ENCODE measurements at places on chromosomes 6 and 20. TPM values are rescaled to one million over a fixed set of nuclear protein-coding genes. Genes with fewer than 3 reads are reported as not detected.

DNA sequence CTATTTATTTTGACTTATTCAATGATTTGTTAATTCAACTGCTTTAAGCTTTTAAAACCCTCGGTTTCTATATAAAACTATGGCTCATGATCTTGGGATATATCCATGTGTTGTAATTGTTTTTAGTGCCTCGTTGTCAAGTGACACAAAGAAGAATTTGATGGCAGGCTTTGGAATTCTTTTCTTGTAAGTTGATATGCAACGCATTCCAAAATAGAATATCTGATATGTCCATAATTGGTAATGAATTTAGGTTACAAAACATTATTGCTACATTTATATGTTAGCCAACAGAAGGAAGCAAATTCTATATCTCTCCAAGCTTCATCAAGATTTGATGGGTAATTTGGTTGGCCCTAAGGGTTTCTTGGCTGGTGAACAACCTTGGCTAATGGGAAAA, 220.4 kb upstream of the RIMS1 start:
- no peak overlapping the region for H3K27ac ChIP-seq
- DNase-seq: no peak
- H3K4me3 ChIP-seq: no peak overlapping the region
- no peaks in the 10 kb centered on the region for H3K36me3 ChIP-seq
- H3K4me1 ChIP-seq: no peaks in the 10 kb centered on the region

Gene MYCT1
- total RNA-seq: 18.4 TPM

DNA sequence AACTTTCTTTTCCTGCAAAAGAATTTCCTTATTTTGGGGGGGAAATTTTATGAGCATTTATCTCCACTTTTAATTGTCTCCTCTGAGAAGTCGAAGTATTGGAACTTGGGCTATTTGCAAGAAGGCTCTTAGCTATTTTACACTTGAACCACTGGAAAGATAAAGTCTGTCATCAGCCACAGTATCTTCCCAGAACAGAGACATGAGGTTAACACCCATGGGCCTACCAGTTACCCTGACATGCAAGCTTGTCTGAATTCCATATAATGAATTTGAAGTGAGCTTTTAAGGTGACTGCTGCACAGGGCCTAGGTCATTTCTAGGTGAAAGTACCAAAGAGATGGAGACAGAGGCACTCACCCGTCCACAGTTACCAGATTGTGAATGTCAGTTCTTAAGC, 193.1 kb downstream of the SIM1 start:
- no peak for DNase-seq
- H3K27me3 ChIP-seq: no peaks in the 10 kb centered on the region
- no peaks in the 10 kb centered on the region for H3K4me1 ChIP-seq
- H3K27ac ChIP-seq: no peak overlapping the region

- peaks cover 48% of the 10 kb centered on the region for H3K36me3 ChIP-seq
- peak overlapping the region; percentile 3 for H3K4me3 ChIP-seq
- no peaks in the 10 kb centered on the region for H3K27me3 ChIP-seq
- peaks cover 20% of the 10 kb centered on the region for H3K4me1 ChIP-seq
Observed at GRCh38 chr6:36683145-36683655, 4.7 kb downstream of the CDKN1A start.

- H3K36me3 ChIP-seq: no peaks in the 10 kb centered on the region
- H3K4me1 ChIP-seq: peaks cover 13% of the 10 kb centered on the region
- H3K27me3 ChIP-seq: no peaks in the 10 kb centered on the region
Observed at GRCh38 chr6:110652520-110652919, 162.7 kb downstream of the CDK19 start.

Gene NMBR
- not detected for total RNA-seq

- H3K4me3 ChIP-seq: no peak overlapping the region
- H3K36me3 ChIP-seq: no peaks in the 10 kb centered on the region
- no peaks in the 10 kb centered on the region for H3K27me3 ChIP-seq
- no peak for DNase-seq
- H3K27ac ChIP-seq: no peak overlapping the region
- H3K4me1 ChIP-seq: no peaks in the 10 kb centered on the region
Observed at GRCh38 chr6:85394853-85395538, 54.9 kb upstream of the NT5E start.

DNA sequence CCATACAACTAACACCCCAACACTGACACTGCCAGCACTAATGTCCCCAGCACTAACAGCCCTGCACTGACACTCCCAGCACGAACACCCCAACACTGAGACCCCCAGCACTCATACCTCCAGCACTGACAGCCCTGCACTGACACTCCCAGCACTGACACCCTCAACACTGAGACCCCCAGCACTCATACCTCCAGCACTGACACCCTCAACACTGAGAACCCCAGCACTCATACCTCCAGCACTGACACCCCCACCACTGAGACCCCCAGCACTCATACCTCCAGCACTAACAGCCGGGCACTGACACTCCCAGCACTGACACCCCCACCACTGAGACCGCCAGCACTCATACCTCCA, 57.2 kb downstream of the ERMARD start:
- no peaks in the 10 kb centered on the region for H3K4me1 ChIP-seq
- DNase-seq: no peak
- no peaks in the 10 kb centered on the region for H3K36me3 ChIP-seq
- peaks cover 4% of the 10 kb centered on the region for H3K27me3 ChIP-seq
- H3K27ac ChIP-seq: no peak overlapping the region
- no peak overlapping the region for H3K4me3 ChIP-seq

- peaks cover 7% of the 10 kb centered on the region for H3K4me1 ChIP-seq
- no peaks in the 10 kb centered on the region for H3K36me3 ChIP-seq
- no peaks in the 10 kb centered on the region for H3K27me3 ChIP-seq
- no peak for DNase-seq
Observed at GRCh38 chr6:39490108-39490507, 167.6 kb upstream of the KCNK16 start.

DNA sequence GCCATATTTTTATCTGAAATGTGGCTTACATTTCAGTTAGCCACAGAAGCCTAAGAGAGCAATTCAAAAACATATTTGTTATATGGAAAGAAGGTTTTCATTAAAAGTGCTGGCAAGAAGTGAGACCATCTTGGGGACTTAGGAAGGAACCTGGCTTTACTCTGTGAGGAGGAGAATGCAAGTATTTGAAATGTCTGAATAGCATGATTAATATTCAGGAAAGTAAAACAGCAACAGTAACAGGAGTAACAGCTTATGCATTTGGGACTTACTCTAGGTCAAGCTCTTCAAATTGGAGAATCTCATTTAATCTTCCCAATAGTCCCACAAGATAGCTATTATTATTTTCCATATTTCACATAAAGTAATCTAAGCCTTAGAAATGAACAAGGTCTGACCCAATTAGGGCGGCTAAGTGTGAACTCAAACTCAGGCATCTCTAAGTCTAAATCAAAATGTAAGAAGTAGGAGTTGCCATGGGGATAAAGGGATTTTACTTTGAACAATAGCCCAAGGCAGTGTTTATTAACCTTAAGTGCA, 816.5 kb downstream of the BCKDHB start:
- H3K27me3 ChIP-seq: no peaks in the 10 kb centered on the region
- no peaks in the 10 kb centered on the region for H3K36me3 ChIP-seq
- no peak for DNase-seq
- H3K4me3 ChIP-seq: no peak overlapping the region
- H3K4me1 ChIP-seq: no peaks in the 10 kb centered on the region

Gene SOX4
- 11.4 TPM for total RNA-seq

Gene KIF13A
- total RNA-seq: 127 TPM

Gene SSTR4
- not detected for total RNA-seq

Gene CCDC167
- total RNA-seq: 17.6 TPM

Gene TLDC2
- not detected for total RNA-seq
